Pancreas (tissue), 10 donors: ENCODE measurements at places on chromosomes 16 and 17. TPM values are rescaled to one million over a fixed set of nuclear protein-coding genes. Genes with fewer than 3 reads are reported as not detected.

Gene RPS6KB1
- total RNA-seq: 19.7 TPM

Gene SNRNP25
- 7.4 TPM for total RNA-seq

Gene ZNF19
- total RNA-seq: 4.9 TPM

Gene HAP1
- total RNA-seq: 0.13 TPM

Gene PRSS27
- 0.49 TPM for total RNA-seq

Gene PRR29
- 0.18 TPM for total RNA-seq

Gene SOX8
- 0.69 TPM for total RNA-seq

Gene UTS2R
- 0.87 TPM for total RNA-seq

Gene SLC35G6
- not detected for total RNA-seq

Gene CMTM2
- total RNA-seq: not detected

Gene NPIPA3
- total RNA-seq: 0.72 TPM

Gene MT3
- not detected for total RNA-seq

Gene KRT9
- total RNA-seq: not detected

Gene EME1
- total RNA-seq: not detected

Gene MEIOC
- not detected for total RNA-seq
